ENCODE measurements at places on chromosomes 16 and 17.

DNA sequence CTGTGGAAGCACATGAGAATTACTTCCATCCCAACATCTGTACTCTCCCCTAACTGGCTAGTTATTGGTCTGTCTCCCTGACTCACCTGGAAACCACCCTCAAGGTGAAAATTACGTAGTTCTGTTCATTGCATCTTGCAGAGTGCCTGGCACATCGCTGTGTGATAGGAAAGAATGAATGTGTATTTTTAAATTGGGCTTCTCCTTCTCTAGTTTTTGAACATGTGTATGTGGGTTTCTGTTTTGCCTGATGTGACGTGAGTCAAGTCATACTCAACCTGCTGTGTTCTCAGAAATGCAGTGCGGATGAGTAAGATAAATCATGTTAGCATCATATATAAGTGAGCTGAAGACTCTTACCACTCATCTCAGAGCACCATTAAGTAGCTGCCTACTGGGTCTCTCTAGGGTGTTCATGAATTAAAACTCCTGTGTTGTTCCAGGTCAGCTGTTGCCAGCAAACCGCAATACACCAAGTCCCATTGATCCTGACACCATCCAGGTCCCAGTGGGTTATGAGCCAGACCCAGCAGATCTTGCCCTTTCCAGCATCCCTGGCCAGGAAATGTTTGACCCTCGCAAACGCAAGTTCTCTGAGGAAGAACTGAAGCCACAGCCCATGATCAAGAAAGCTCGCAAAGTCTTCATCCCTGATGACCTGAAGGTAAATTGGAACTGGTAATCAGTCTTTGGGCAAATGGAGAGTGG lies 50.2 kb downstream of the HLF start:
- no peak for DNase-seq
- H3K36me3 ChIP-seq, result no peaks in the 10 kb centered on the region
- H3K4me3 ChIP-seq, result no peak overlapping the region
- no peaks in the 10 kb centered on the region for H3K4me1 ChIP-seq
- H3K27me3 ChIP-seq, result no peaks in the 10 kb centered on the region

GRCh38 chr16:89504091-89504490 lies 4.1 kb upstream of the SPG7 start:
- H3K4me1 ChIP-seq, result peaks cover 32% of the 10 kb centered on the region
- no peak for DNase-seq
- no peaks in the 10 kb centered on the region for H3K36me3 ChIP-seq
- no peaks in the 10 kb centered on the region for H3K27me3 ChIP-seq
- no peak overlapping the region for H3K27ac ChIP-seq
- H3K4me3 ChIP-seq, result no peak overlapping the region

DNA sequence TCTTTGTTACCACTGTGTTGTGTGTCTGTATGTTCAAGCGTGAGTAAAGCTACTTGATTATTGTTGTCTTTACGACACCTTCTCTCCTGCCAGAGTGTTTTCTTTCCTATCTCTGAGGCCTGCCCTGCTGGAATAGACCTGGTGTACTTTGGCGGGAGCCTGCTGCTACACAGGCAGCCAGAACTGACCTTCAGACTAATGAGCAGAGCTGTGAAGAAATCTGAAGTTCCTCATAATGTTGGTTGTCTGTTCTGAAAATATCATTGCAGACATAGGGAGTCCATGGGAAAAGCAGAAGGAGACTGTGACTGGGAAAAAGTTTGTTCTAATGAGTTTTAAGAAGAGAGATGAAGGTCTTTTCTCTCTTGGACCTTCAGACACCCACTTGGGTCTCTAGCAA lies 9.8 kb downstream of the RHOT1 start:
- no peaks in the 10 kb centered on the region for H3K27me3 ChIP-seq
- H3K4me3 ChIP-seq, result no peak overlapping the region
- DNase-seq, result peak; percentile 79
- no peak overlapping the region for H3K27ac ChIP-seq

DNA sequence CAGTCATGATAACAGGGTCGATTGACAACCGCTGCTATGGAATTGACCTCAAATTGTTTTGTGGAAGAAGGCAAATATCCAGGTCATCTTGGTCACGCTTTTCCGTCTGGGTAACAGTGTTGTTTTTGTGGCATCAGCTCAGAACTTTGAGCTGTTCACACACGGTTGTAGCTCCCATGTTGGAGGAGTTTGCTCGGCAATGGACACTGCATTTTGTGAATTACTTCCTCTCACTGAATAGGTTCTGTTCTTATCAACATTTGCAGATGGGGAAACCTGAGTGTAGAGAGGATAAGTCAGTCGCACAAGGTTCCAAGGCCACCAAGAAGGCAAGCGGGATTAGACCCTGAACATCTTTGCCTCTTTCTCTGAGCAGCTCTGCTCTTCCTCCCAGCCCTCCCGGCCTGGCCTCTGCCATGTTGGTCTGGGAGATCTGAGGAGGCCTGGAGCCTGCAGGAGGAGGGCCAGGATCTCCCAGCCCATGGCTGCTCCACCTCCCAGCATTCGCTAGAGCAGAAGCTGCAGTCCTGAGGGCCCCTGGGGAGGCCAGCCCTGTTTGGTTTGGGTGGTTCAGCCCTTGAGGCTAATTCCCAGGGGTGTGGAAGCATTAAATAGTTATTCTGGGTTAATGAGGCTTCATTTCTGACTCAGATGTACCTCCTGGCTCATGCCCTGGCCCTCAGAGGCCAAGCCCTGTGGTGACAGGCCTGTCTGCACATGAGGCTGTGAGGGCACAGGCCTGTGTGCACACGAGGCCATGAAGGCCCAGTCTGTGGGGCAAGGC lies 154.1 kb upstream of the PLCG2 start:
- DNase-seq, result no peak
- no peak overlapping the region for H3K27ac ChIP-seq
- no peak overlapping the region for H3K4me3 ChIP-seq
- H3K27me3 ChIP-seq, result no peaks in the 10 kb centered on the region
- no peaks in the 10 kb centered on the region for H3K4me1 ChIP-seq
- H3K36me3 ChIP-seq, result peaks cover 91% of the 10 kb centered on the region

DNA sequence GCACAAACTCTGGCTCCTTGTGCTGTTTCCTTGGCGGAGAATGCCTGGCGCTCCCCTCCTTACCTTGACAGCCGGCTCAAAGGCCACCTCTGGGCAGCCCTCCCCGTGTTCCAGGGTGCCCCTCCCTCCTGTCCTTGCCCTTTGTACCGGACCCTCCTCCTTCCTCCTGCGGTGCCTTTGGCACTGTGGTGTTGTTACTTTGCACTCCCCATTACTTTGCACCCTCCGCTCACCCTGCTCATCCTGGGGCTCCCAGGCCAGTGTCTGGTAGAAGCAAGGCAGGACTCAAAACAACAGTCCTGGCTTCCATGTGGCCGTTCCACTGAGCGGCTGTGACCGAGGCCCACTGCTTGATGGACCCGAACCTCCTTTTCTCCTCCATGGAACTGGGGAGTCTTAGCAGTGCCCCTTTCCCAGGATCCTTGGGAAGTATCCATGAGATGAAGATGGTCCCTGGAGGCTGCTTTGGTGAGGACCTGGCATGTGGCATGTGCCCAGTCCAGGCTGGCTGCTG lies 147.8 kb downstream of the CMIP start:
- H3K4me3 ChIP-seq, result no peak overlapping the region
- H3K27ac ChIP-seq, result no peak overlapping the region
- no peak for DNase-seq
- H3K36me3 ChIP-seq, result peaks cover 37% of the 10 kb centered on the region
- H3K4me1 ChIP-seq, result no peaks in the 10 kb centered on the region
- no peaks in the 10 kb centered on the region for H3K27me3 ChIP-seq

Measured in CD14-positive monocyte (primary cell).